Common myeloid progenitor, CD34-positive (primary cell): ENCODE measurements at places on chromosomes 2 and 18.

- peak; percentile 38 for DNase-seq
These were observed 147.6 kb upstream of the ITGA4 start for GRCh38 chr2:181309586-181309985.

- DNase-seq: peak; percentile 87
These were observed 15.8 kb upstream of the SELENOI start for GRCh38 chr2:26330114-26330549.

GRCh38 chr2:229873123-229873581 is 48.7 kb downstream of the TRIP12 start:
- DNase-seq: peak; percentile 12

GRCh38 chr2:104654811-104655210 is 199.1 kb upstream of the POU3F3 start:
- no peak for DNase-seq

- no peak for DNase-seq
These were observed 21.0 kb upstream of the RRM2 start for GRCh38 chr2:10101491-10101890.

- no peak for DNase-seq
These were observed 91.7 kb upstream of the MYO3B start for GRCh38 chr2:170086117-170086688.

DNA sequence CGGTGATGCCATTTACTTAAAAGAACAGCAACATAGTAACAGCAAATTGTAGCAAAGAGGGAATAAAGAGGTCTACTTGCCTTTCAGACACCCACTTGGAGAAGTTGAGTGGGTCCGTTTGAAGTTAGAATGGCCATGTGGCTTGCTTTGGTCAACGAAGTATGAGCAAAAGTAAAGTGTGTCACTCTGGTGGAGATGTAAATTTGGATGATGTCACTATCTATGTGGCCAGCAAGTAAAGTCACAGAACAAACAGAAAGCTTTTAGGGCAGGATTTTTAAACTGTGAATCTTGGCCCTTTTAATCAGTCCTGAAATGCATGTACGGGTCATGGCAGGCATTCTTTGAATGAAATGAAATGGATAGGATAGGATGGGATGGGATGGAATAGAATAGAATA is 120.3 kb downstream of the PAX3 start:
- no peak for DNase-seq
